ENCODE measurements at places on chromosomes 12 and 14.

GRCh38 chr12:113425960-113426453 lies 3.8 kb downstream of the SDSL start:
- DNase-seq, result no peak

DNA sequence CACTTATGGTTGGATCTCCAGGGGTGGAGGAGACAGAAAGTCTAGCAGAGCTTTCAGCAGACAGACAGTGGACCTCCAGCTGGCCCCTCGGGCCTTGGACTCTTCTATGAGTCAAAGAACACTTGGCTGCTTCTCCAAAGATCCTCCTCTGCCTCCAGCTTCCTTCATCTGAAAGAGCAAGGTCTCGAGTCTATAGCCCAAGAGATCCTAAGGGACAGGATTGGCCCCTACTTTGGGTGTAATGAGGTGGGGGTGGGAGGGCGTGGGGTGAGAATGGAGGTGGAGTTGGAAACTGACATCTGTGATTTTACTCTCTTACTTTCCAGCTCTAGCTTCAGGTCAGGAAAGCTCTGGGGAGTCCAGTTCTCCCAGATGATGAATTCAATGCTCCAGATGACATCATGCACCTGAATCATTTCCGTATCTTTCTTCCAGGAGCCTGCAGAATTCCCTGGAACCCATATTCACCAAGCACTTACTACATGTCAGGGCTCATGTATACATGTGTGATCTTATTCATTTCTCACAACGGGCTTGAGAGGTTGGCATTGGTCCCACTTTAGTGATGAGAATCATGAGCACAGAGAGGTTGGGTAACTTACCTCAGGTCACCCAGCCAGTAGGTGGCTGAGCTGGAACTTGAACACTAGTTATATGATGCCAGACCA lies 10.2 kb upstream of the PGF start:
- DNase-seq, result no peak

DNA sequence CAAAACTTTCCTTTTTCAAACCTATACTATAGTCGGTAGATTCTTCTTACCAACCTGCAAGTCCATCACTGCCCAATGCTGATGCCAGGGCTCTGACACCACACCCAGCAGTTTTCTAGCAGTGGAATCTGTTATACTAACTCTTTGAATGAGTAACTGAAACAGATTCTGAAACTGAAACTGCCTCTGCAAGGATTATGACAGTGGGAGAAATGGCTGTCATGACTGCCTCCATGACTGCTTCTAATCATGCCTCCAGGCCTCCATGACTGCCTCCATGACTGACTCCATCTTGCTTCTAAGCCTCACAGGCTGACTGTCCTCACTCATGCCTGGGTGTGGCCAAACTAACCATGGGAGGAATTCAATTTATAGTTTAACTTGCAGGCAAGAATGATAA lies 29.4 kb upstream of the OXA1L start:
- no peak for DNase-seq

DNA sequence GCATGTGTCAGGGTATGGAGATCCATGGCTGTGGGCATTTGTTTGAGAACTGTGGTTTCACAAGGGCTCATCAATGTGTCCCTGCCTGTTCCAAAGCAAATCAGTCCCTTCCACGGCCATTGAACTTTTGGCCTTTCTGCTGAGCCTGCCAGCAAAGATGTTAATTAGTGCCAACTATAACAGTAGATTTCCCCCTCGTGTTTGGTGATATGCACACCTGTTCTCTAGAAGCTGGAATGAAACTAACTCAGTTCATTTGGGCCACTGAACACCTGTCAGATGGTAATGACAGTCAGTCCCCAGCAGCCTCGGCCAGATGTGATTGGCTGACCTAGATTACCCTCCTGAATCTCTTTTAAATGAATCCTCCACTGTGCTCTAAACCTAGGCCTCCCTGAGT lies 43.2 kb downstream of the IRAK3 start:
- no peak for DNase-seq

DNA sequence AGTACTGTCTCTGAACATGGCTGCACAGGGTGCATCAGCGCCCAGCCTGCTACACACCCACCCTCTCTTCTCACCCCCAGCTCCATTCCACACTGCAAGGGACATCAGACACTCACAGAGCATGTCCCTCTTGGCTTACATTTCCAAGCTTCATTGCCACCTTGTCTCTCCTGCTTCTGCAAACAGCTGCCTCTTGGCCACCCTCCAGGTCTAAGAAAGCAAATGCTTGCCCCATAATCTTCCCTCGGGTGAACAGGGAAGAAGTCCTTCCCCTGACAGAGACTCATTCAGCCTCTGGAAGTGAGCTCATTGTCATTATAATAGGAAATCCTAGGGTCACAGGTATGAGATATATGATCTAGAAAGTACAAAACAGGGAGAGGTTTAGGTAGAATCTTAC lies 505.2 kb downstream of the RMST start:
- no peak for DNase-seq

- no peak for DNase-seq
Observed at GRCh38 chr12:100258127-100258526, 8.8 kb downstream of the DEPDC4 start.

GRCh38 chr12:115801871-115802270 lies 475.6 kb downstream of the MED13L start:
- no peak for DNase-seq

DNA sequence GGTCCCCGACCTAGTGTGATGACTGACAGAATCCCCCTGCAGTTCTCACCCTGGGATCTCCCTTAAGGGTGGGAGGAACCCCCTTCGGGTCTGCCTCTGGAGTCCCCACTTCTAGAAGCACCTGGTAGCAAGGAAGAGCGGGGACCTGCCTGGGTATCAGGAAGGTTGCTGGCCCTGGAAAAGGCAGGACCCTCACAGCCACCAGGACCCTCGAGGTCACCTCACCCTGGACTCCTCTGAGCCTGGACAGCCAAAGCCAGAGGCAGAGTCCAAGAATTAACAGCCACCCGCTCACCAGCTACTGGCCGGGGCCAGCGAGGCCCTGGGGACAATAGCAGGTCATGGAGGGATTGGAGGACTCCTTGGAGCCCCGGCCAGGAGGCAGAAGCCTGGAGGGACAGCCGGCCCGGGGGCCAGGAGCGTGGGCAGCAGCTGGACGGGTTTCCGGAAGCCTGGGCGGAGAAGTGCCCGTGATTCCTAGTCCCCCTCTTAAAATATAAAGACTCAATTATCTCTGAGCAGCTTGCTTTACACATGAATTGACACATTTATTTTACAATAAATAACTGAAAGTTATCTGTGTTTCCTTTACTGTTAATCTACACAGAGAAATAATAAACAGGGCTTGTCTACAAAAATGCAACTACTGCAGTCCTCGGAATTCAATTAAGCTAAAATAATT lies 17.5 kb downstream of the BCL11B start:
- DNase-seq, result no peak

GRCh38 chr14:60640859-60641741 lies 8.2 kb downstream of the SIX1 start:
- DNase-seq, result no peak

DNA sequence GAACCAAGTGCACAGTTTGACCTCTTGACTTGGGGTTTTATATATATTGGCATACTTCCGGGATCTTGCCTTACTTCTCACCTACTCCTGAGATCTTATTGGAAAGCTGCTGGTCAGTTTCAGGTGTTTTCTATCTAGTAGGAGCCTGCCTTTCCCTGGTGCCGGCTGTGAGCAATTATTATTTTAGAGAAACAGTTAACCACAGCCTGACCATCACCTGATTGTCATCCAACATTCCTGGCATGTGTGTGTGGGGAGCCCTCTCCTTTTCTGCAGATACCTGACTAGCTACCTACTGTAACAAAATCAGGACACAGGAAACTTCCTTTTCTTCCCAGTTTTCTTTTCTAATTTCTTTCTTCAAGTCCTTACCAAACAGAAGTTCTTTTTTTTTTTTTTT lies 220.4 kb downstream of the ATP23 start:
- DNase-seq, result no peak

DNA sequence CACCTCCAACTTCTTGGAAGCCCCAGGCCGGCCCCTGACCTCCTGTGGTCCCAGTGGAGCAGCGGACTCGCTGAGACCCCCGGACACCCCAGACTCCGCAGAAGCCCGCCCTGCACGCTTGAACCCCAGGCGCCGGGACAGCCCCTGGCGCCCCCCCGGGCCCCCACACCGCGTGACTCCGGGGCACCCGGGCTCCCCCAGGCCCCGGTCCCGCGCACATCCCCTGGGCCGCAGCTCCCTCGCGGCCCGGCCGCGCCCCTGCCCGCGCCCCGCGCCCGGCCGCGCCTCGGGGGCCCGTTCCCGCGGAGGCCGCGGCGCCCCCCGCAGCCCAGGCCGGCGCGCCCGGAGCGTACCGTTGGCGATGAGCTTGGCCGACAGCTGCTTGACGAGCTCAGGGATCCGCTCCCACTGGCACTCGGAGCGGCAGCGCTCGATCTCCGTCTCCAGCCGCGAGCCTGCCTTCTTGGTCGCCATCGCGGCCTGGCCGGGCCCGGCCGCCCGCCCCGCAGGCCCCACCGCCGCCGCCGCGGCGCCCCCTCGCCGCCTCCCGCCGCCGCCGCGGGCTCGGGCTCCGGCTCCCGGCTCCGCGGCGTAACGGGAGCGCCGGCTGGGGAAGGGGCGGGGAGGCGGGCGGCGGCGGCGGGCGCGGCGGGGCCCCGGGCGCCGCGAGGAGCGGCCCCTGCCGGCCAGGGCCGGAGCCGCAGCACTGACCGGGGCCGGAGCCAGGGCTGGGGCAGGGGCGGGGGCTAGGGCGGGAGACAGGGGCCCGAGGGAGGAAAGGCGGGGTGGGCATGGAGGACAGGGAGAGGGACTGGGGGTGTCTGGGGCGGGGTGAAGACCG lies at the start of gene TTC7B:
Gene TTC7B, minus strand, starts transcription at position 609 of the 841 bp plus-strand sequence. Its CDS starts 135 bp downstream, at position 474.
- DNase-seq, result no peak

DNA sequence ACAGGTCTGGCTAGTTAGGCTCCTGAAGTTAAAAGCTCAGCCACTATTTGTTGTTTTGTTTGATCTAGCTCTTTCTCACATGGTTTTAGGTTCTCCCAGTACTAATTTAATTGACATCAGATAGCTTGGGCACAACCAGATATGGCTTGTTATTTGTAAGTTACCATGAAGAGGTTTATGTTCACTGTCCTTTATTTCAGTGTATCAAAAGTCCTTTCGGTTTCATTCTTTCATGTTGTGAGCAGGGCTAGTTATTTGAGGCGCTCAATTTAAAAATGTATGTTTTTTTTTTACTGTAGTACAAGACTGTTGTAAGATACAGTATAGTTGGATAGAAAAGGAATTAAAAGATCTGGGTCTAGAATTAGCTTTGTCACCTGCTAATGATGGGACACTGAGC lies 7.0 kb downstream of the GPX2 start:
- no peak for DNase-seq

DNA sequence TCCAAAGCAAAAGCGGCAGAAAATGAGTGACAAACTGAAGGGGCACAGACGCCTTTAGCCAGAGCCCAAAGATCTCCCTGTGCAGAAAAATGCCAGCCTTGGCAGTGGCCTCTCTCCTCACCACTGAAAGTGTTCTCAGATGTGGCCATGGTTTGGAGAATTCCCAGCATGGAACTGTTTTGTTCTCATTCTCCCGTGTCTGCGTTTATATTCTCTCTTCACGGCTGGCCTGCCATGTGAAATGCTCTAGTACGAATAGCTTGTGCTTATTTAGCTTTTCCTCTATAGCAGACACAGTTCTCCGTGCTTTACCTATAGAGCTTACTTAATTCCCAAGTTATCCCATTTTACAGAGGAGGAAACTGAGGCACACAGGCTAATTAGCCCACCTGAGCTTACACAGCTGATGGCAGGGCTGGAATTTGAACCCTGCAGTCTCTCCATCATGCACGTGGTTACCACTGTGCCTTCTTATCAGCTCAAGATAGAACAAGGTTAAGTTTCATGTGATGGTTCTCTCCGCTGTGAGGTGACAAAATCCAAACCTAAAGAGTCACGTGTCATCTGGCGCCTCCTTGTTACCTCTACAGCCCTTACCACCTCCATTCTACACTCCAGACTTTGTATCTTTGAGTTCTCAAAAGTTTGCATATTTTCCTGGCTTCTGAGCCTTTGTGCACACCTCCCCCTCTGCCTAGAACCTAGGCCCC lies 141.6 kb downstream of the GCH1 start:
- no peak for DNase-seq

- no peak for DNase-seq
Observed at GRCh38 chr14:55373784-55374705, 37.6 kb downstream of the ATG14 start.

DNA sequence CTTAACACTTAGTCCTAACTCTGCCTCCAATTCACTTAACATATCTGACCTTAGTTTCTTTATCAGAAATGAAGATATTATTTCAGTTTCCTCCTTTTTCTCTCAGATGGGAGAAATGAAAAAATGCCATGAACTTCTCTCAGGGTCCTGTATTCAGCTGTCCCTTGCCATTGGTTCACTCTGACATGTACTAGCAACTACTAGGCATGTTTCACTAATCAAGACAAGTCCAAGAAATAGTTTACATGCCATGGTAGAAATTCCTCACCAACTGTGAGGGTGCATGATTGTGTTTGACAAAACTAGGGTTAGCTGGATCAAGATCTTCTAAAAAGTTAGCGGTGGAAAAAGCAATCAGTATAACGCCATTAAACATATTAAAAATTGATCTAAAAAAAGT lies 7.0 kb upstream of the ATXN7L3B start:
- no peak for DNase-seq
